ENCODE measurements at places on chromosomes 3 and 15.

DNA sequence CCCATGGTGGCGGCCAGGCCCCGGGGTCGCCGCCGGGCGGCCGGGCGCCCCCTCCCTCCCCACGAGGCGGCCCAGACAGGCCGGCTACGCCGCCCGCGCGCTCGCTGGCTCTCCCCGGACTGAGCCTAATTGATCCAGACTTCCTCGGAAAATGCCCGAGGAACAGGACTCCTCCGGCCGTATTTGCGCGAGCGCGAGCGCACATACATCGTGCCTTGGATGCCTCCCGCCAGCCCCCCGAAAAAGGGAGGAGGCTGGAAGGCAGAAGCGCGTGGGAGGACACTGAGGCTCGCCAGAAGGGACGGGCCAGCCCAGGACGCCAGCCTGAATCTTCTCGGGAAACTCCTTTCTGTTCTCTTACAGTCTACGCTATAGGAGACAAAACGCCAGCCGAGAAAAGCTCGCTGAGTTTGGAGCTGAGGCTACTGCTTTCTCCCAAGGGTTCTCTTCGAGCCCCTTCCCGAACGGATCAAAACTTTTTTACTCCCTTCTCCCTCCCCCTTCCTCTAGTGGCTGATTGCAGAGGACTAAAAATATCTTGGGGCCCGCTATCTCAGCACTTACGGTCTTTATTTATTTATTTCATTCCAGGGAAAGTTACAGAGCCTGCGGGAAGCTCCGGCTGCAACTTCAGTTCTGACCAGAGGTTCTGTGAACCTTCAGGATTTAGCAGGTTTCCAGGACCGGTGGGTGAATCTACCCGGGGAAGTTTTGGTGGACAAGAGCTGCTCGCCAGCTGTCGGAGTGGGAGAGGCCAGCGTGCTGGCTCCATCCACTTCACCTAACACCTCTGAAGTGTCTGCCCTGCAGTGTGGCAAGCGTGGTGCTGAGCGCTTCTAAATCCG, at the start of gene PDZRN3:
TSS of gene PDZRN3 (minus strand) at position 121 of the 845 bp plus-strand sequence.
- DNase-seq, result no peak

DNA sequence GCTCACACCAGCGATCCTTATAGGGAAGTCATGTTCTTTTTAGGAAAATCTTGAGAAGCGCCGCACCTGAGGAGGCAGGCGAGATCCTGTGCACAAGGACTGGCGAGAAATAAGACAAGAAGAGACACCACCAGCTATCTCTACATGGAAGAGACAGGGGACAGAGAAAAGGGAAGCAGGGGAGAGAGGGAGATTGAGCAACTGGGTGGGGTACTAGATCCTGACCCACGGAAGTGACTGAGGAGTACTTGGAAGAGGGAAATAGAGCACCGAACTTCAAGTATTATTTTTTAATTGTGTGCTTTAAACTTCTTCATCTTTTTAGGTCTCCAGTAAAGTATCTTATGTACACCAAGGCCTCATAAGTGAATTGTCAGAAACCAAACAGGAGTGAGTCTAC, 742.0 kb upstream of the LMCD1 start:
- DNase-seq, result no peak

DNA sequence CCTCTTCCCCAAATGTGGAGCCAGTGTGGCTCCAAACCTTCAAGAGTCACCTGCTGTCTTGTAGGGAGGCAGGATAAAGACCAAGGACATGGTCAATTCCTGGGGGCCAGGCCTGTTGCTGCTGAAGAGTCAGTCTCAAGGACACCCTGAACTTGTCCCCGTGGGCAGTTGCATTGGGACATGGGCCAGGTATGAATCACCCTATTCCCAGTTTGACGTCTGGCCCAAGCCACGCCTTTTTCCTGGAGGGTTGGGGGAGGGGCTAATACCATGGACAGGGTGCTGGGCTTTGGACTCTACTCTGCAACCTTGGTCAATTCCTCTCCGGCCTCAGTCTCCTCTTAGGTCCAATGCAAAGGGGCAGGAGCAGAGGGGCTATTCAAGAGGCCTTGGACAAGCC, 10.4 kb downstream of the ATP2B2 start:
- DNase-seq, result no peak

DNA sequence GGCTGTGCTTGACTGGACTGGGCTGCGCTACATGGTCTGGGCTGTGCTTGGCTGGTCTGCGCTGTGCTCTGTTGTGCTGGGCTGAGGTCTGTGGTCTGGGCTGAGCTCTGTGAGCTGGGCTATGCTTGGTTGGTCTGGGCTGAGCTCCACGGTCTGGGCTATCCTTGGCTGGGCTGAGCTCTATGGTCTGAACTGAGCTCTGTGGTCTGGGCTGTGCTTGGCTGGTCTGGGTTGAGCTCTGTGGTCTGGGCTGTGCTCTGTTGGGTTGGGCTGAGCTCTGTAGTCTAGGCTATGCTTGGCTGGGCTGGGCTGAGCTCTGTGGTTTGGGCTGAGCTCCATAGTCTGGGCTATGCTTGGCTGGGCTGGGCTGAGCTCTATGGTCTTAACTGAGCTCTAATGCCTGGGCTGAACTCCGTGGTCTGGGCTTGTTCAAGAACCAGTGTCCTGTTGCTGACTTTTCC, 92.0 kb downstream of the PLXNA1 start:
- no peak for DNase-seq

DNA sequence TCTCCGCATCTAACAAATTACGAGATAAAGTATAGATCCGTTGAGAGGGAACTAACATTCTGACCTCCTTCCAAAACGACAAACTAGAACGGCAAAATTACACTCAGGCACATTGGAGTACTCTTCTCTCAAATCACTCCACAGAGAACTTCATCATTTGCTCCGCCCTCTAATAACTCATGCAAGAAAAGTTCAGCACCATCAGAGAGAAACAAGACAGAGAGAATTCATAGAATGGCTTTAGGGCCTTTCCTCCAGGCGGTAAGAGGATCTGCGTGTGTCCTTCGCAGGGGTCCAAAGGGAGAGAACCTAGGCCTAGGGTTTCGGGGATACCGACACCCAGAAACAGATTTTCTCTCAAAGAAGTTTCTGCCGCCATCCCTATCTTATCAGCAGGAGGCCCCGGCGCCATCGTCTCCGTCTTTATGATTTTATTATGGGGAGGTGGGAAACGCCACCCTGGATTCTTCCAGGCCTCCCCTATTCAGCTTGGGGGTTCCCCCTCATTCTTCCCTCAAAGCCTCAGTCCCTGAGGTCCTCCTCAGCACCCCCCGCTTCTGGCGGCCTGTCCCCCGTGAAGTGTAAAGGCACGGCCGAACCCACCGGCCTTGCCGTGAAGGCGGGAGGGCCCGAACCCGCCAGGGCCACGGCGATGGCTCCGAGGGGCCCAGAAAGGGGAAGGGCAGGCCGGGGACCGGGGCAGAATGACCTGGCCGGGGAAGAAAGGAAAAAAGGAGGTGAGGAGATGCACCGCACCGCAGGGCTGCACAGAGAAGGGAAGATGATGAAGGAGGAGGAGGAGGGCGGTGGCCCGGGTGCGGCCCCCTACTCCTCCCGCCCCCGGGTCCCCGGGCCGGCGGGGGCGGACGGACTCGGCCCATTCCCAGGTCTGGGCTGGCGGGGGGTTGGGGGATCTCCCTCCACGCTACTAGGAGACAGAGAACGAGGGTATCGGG, 768 bp downstream of the UBXN7 start:
- DNase-seq, result no peak

GRCh38 chr3:184172681-184173373, 1.8 kb upstream of the AP2M1 start:
- DNase-seq, result no peak

DNA sequence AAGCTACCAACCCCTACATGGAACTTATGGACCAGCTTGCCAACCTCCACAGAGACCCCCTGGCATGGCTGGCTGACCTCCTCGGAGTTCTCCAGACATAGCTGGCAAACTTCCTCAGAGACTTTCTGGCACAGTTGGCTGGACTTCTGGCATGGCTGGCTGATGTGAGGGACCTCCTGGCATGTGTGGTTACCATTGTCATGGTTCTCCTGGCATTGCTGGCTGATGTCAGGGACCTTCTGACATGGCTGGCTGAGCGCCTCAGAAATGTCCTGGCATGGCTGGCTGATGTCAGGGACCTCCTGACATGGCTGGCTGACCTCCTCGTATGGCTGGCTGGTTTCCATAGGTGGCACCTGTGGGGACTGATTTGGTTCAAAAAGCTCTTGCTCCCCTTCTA, 17.5 kb downstream of the MAP1A start:
- no peak for DNase-seq

GRCh38 chr3:186536883-186537844, 7.0 kb downstream of the CRYGS start:
- no peak for DNase-seq

GRCh38 chr3:42706721-42707619, 4.4 kb upstream of the HHATL start:
- DNase-seq, result no peak

DNA sequence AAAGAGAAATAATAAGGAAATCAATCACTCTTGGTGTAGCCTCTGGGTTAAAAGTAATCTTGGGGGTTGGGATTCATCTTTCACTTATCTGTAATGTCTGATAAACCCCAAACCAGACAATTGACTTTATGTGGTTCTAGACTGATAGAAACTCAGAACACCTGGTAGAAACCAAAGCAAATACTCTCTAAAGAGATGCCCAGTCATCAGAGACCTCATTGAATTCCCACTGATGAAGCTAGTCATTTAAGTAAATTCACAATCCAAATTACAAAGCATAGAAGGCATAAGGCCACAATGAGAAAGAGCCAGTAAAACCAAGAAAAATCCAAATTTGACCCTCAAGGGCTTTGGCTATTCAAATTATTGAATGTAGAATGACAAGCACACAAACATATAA, 250.6 kb downstream of the MBNL1 start:
- DNase-seq, result no peak

DNA sequence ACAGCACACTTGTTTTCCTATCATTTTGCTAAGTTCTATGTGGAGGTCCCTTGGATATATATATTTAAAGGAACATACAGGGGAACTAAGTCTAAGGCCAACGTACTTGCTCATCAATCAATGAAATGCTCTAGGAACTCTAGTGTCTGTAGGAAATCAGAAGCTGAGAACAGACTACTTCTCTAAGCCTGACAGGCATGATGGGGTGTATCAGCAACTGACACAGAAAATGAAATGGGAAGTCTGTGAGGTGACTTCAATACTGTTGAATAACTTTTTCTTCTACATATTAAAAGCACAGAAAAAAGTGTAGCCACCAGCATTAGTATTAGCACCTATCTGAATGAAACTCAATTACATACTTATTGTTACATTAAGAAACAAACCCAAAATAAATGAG, 56.9 kb upstream of the CSPG5 start:
- no peak for DNase-seq

GRCh38 chr3:170765419-170766078, 104.4 kb downstream of the RPL22L1 start:
- DNase-seq, result no peak

- no peak for DNase-seq
These were observed 152.4 kb downstream of the AGBL1 start for GRCh38 chr15:86231864-86232721.

DNA sequence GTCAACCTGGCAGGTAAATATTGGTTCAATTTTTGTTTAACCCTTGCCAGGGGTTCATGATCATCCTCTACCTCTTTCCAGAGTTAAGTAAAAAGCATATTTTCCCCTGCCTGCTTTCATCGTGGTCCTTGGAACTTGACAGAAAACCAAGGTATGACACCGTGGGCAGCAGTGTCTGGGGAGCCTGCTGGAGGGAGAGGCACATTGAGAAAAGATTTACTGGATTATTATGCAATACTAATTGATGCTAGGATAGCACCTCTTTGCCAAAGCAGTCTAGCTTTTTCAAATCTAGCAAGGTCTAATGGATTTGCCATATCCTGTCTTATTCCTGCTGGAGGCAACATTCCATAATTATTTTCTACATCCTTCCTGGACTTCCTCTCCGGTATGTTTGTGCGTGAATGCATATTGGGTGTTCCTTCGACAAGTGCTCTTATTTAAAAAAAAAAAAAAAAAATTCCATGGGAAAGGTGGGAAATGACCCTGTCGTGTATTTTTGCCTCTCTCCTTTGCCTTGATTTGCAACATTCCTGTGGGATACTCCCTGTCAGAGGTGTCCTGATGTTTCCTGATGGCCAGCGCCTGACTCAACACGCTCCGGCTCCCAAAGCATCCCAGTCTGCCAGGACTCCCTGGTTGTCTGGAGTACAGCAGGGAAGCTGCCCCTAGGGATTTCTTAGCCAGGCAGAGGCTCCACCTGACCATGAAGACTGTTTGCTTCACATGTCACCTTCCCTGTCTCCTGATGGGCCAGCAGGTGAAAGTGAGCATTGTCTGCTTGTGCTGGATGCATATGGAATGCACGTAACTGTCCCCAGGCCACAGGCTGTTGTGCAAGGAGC, 6.3 kb downstream of the BHLHE40 start:
- no peak for DNase-seq

GRCh38 chr15:39013262-39013661, 448.6 kb upstream of the RASGRP1 start:
- no peak for DNase-seq

GRCh38 chr3:138397983-138398382, 36.4 kb upstream of the ESYT3 start:
- DNase-seq, result no peak

DNA sequence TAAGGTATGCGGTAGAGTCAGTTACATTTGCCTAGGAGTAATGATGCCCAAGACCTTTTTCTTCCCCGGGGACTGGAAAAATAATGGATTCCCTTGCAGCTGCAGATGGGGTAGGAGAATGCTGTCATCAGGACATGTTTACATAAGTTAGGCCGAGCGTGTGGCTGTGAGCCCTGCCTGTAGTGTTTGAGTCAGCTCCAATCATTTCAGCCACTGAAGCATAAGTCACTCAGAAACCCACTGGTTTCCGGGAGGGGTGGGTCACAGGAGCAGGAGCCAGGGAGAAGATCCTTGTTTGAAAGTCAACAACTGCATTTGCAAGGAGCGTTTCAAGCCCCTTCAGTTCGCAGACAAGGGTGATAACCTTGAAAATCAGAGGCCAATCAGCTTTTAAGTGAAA, 562.3 kb downstream of the MCTP2 start:
- no peak for DNase-seq

All from activated CD4-positive, CD25-positive, alpha-beta regulatory T cell (primary cell).